ENCODE measurements at places on chromosomes 16 and 17. TPM values are rescaled to one million over a fixed set of nuclear protein-coding genes. Genes with fewer than 3 reads are reported as not detected.

Gene C17orf67
- total RNA-seq, result 5.0 TPM

Gene GUCY2D
- total RNA-seq, result not detected

Gene IQCK
- 10.0 TPM for total RNA-seq

Gene AANAT
- not detected for total RNA-seq

Gene SPNS3
- 1.2 TPM for total RNA-seq

Gene IRF8
- total RNA-seq, result 25.2 TPM

Gene C1QTNF1
- 439 TPM for total RNA-seq

Gene PRPSAP2
- total RNA-seq, result 31.8 TPM

Gene GCGR
- 0.63 TPM for total RNA-seq

Gene GPRC5C
- total RNA-seq, result 43.6 TPM

Gene TSNAXIP1
- 0.84 TPM for total RNA-seq

Gene CFAP97D1
- total RNA-seq, result not detected

Gene TRIM25
- total RNA-seq, result 85.3 TPM

Gene SCNN1B
- total RNA-seq, result 1.3 TPM

Gene TAF1C
- total RNA-seq, result 50.9 TPM

Gene ANKRD40CL
- total RNA-seq, result not detected

Gene LAT
- 17.8 TPM for total RNA-seq

Gene RRAD
- total RNA-seq, result 23.6 TPM

Gene NDUFAB1
- total RNA-seq, result 46.1 TPM

Gene KRT39
- not detected for total RNA-seq

Gene MYH11
- 1,606 TPM for total RNA-seq

Gene EPOP
- total RNA-seq, result 1.3 TPM

Gene PLCD3
- 97.4 TPM for total RNA-seq

Gene TTC19
- 32.4 TPM for total RNA-seq

Gene CORO1A
- 42.8 TPM for total RNA-seq

Gene TOX3
- not detected for total RNA-seq

Gene KRTAP4-9
- not detected for total RNA-seq

Gene BCO1
- not detected for total RNA-seq

Gene TLCD3B
- total RNA-seq, result not detected

Gene COPZ2
- 84.2 TPM for total RNA-seq

Gene CD300H
- total RNA-seq, result not detected

Gene FBXW10B
- total RNA-seq, result 1.7 TPM

Gene RNF222
- not detected for total RNA-seq

Gene DNASE1L2
- 1.1 TPM for total RNA-seq

Gene NOG
- total RNA-seq, result 0.84 TPM

Gene MT4
- total RNA-seq, result not detected

Gene HBA2
- 448 TPM for total RNA-seq

Gene ITGAD
- total RNA-seq, result 0.54 TPM

Gene CIITA
- 104 TPM for total RNA-seq

Gene RTN4RL1
- 2.6 TPM for total RNA-seq

Gene HS3ST3A1
- 0.36 TPM for total RNA-seq

Gene KCNG4
- not detected for total RNA-seq

Gene RHBDL1
- total RNA-seq, result 1.3 TPM

Gene FOXN1
- total RNA-seq, result not detected

Gene NPIPA8
- total RNA-seq, result 2.2 TPM

Gene ZNF500
- total RNA-seq, result 17.0 TPM

Gene ABCA6
- 200 TPM for total RNA-seq

Gene NPIPB6
- total RNA-seq, result 2.3 TPM

Gene KRT33B
- not detected for total RNA-seq

Gene TMEM132E
- total RNA-seq, result 0.29 TPM

Gene HAP1
- total RNA-seq, result not detected

Gene OTOA
- 0.32 TPM for total RNA-seq

Gene TEX19
- not detected for total RNA-seq

Gene ATP1B2
- 7.2 TPM for total RNA-seq

Data from aorta (tissue), 5 donors.